Right cardiac atrium (tissue), 5 donors: ENCODE measurements at places on chromosomes 7 and 10. TPM values are rescaled to one million over a fixed set of nuclear protein-coding genes. Genes with fewer than 3 reads are reported as not detected.
A peak's percentile ranks its signal among the peaks of the same experiment; 100 is the strongest.

DNA sequence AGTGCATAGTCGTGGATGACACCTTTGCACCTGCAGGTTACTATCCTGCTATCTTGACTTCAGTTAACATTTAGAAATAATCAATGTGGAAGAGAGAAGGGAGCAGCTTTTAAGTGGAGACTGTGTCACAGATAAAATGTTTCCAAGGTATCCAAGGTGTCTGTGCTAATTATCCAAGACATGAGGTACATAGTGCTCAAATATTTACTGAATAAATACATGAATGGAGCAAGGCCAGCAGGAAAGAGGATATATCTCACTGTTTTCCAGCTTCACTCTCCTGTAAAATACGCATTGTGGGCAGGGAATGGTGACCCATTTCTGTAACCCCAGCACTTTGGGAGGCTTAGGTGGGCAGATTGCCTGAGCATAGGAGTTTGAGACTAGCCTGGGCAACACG lies 552.4 kb downstream of the PHTF2 start:
- DNase-seq, result no peak

- DNase-seq, result no peak
These were observed 8.8 kb downstream of the CCSER2 start for GRCh38 chr10:84337199-84337598.

ENO4 gene
- 0.29 TPM for total RNA-seq

DNA sequence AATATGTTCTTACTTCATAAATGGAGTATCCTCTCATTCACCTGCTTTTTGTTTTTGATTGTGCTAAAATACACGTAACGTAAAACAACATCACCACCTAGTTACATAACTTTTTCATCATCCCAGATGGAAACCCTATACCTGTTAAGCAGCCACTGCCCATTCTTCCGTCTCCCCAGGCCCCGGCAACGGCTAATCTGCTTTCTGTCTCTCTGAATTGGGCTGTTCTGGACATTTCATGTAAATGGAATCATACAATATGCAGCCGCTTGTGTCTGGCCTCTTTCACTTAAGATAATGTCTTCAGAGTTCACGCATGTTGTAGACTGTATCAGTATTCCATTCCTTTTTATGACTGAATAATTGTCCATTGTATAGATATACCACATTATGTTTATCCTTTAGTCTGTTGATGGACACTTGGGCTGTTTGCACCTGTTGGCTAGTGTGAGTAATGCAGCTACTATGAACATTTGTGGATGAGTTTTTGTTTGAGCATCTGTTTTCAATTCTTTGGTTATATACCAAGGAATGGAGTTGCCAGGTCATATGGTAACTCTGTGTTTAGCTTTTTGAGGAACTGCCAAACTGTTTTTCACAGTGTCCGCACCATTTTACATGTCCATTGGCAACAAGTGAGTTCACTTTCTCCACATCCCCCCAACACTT lies 14.1 kb upstream of the SUN1 start:
- DNase-seq, result peak; percentile 1

DNA sequence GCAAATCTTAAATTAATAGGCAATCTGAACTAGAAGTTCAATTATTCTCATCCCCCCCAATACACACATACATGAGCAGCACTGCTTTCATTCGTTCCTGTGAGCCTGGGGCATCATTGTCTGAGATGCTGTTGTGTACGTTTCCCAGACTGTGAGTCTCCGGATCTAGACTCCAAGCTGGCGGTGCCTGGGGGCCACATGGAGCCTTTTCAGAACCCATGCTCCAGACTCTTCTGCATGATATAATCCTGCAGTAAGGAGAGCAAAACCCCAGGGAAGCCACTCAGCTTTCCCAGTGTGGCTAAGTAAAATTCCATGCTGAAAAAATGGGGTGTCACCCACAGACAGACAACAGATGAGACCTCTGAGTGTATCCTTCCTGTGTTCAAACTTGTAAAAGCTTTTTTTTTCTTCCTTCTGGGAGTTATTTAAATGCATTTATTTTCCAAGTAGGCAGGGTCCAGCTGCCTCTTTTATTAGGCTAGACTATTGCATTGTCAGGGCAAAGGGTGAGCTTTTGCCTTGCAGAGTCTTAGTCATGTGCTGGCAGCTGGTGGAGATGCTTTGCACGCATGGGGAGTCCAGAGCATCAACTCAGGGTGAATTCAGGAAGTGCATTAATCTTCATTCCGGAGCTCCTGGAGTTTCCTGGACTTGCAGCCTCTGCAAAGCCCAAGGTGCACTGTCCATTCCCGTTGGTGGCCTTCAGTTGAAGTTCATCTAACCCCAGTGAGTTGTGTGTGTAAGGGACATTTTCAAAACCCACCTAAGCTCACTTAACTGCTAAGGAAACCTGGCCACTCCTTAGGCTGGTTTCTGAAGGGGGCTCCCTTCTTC lies 185.7 kb upstream of the ADO start:
- no peak for DNase-seq

GRCh38 chr7:95840953-95841950 lies 68.9 kb downstream of the DYNC1I1 start:
- no peak for DNase-seq

GRCh38 chr7:24874791-24875190 lies 105.2 kb downstream of the OSBPL3 start:
- DNase-seq, result no peak

- DNase-seq, result no peak
These were observed 27.7 kb upstream of the LRRD1 start for GRCh38 chr7:92206672-92207071.

SPDYE16 gene
- total RNA-seq, result 0.26 TPM

- DNase-seq, result peak; percentile 78
These were observed at the start of gene SH3PXD2A for GRCh38 chr10:103855424-103855823. Gene SH3PXD2A (minus strand): TSS chr10:103855576. CDS start chr10:103855266, 310 bp downstream.

DNA sequence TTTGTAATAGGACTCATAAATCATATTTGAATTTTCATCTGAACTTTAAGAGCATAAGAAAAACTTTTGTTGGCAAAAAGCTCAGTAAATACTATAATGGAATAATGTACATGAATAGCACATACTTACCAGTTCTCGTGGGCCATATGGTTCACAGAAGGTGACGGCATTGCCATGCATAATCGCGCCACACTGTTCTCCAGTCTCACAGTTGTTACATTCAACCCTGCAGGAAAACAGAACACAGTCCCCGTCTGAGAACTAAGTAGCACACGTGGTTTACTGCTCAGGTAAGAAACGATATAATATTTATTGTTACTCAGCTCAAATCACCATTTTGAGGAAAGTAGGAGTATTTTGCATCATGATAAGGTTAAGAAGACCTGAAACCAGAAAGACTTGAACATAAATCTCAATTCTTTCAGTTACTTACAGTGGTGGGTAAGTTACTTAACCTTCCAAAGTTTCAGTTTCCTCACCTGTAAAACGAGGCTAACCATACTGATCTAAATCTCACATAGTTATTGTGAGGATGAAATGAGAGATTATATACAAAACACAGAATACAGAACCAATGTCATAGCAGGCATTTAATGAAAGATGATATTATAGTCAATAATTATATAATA lies 261.4 kb downstream of the RELN start:
- no peak for DNase-seq

SLC18A3 gene
- 0.14 TPM for total RNA-seq

GNG11 gene
- total RNA-seq, result 12.1 TPM

DNA sequence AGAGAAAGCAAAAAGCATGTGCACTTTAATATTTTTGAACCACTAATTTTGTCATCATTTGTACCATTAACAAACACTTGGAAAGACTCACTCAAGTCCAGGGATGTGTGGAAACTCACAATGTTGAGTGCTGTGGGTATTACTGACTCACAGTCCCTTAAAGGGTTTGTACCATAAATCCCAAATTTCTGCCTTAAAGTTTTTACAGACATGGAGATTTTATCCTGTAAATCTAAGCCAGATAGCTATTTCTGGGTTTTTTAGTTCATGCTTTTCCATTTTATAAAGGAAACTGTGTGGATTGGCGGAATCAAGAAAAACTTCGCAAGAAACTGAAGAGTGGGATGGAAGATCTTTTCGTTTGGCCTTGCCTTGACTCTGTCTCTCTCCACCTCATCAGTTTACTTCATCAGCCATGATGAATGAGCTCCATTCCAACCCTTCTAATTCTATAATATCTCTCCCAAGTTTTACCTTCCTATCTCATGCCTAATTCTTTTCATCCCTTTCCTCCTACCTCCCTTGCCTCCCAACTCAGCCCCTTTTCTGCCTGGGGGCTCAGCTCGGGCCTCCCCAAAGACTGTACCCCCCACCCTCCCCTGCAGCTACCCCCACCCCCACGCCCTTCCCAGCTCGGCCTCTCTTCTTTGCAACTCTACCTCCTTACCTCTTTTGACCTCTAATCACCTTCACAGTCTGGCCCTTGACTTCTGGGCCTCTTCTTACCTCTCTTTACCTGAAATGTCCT lies 218.5 kb upstream of the MKLN1 start:
- no peak for DNase-seq

TCF7L2 gene
- 17.4 TPM for total RNA-seq

GRCh38 chr10:97723001-97723400 lies 9.5 kb downstream of the MARVELD1 start:
- DNase-seq, result no peak

GRCh38 chr7:139044813-139045794 lies 9.3 kb upstream of the ZC3HAV1L start:
- DNase-seq, result no peak

GRCh38 chr7:141045126-141045841 lies 28.6 kb upstream of the TMEM178B start:
- DNase-seq, result no peak

DNA sequence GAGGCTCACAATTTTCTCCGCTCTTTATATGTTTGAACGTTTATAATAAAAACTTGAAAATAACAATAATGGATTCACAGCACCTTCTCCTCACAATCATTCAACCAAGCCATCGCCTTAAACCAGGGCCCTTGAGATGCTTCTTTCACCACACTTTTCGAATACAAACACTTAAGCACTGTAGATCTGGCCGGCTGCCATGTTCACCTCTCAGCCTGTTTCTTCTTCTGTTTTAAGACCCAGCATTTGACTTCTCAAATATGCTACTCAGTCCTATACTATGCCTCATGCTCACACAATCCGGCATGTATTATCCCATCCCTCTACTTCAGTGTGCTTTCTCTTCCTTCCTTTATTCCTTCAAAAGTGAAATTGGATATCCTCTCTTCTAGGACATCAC lies 280.6 kb downstream of the TFEC start:
- DNase-seq, result no peak

- no peak for DNase-seq
These were observed 114.9 kb downstream of the DYNC2I1 start for GRCh38 chr7:158971214-158971613.

AP5Z1 gene
- total RNA-seq, result 17.3 TPM

ANKRD1 gene
- 1,980 TPM for total RNA-seq

GRCh38 chr10:69504576-69505250 lies 53.4 kb downstream of the TSPAN15 start:
- DNase-seq, result peak; percentile 38

- DNase-seq, result no peak
These were observed 38.9 kb downstream of the CCSER2 start for GRCh38 chr10:84367256-84367655.
